ENCODE measurements at places on chromosomes 4 and X. TPM values are rescaled to one million over a fixed set of nuclear protein-coding genes. Genes with fewer than 3 reads are reported as not detected.

Gene ZCCHC13
- not detected for total RNA-seq

Gene TMEM150C
- not detected for total RNA-seq

Gene MAP7D2
- 0.11 TPM for total RNA-seq

Gene FAM9B
- not detected for total RNA-seq

Gene MAGEA6
- total RNA-seq, result not detected

Gene MAGEE1
- total RNA-seq, result 11.4 TPM

Gene PAGE1
- total RNA-seq, result not detected

Gene NXT2
- 4.6 TPM for total RNA-seq

Gene CNGA1
- not detected for total RNA-seq

Gene ERAS
- not detected for total RNA-seq

Gene LDOC1
- total RNA-seq, result 2.2 TPM

Gene WFS1
- total RNA-seq, result 1.2 TPM

Gene PABPC1L2B
- total RNA-seq, result not detected

Gene SHOX
- not detected for total RNA-seq

Gene SPRY1
- 66.1 TPM for total RNA-seq

Gene DKC1
- total RNA-seq, result 68.0 TPM

Gene TMEM156
- 8.4 TPM for total RNA-seq

Gene LPAR4
- total RNA-seq, result not detected

Gene ARHGEF9
- 17.8 TPM for total RNA-seq

Measured in CD8-positive, alpha-beta T cell (primary cell).